HS-27A (cell line): ENCODE measurements at places on chromosomes 16 and 17.

DNA sequence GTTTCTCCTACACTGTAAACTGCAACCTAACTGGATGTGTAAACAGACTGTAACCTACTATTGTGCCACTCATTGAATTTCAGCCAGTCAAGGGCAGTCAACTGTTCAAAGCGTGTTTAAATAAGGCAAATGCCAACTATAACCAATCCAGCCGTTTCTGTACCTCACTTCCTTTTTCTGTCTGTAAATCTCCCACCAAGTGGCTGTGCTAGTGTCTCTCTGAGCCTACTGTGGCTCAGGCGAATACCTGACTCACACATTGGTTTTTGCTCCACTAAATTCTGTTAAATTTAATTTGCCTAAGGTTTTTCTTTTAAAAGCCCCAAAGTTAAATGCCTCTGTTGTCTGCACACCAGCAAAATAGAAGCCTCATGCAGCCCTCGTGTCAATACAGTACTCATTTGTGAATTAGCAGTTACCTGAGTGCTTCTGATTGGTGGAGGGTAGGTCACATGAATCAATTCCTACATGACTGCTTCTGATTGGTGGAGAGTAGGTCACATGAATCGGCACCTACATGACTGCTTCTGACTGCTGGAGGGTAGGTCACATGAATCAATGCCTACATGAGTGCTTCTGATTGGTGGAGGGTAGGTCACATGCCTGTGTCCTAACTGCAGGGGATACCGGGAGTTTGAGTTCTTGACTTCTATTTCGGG, 31.1 kb upstream of the CCR7 start:
- DNase-seq = no peak

DNA sequence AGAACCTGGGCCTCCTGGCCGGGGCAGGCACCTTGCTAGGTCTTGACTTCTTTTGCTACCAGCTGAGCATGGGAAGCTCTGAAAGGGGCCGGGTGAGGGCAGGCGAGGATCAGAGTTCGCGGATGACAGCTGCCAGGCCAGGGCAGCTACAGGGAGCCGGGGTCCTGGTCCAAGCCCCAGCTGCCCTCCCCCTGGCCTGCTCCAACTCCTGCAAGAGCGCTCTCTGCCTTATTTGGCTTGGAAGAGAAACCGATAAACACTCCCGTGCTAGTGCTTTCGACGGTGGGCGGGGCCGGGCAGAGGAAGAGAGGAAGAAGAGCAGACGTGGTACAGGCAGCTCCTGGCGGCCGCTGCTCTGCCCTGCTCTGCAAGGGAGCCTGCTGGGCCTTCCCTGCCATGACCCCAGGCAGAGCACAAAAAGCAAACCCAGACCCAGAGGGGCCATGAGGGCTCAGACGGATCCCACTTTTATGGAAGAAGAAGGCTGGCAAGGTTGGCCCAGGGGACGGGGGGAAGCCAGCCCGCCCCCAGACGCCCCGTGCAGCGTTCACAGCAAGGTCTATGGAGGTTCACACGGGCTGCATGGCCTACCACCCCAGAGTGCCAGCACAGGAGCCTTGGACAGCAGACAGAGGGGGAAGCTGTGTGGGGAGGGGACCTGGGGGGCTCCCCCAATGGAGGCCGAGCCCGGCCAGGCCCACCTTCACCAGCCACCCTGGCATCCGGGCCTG, 25.6 kb downstream of the PIEZO1 start:
- no peak for DNase-seq

DNA sequence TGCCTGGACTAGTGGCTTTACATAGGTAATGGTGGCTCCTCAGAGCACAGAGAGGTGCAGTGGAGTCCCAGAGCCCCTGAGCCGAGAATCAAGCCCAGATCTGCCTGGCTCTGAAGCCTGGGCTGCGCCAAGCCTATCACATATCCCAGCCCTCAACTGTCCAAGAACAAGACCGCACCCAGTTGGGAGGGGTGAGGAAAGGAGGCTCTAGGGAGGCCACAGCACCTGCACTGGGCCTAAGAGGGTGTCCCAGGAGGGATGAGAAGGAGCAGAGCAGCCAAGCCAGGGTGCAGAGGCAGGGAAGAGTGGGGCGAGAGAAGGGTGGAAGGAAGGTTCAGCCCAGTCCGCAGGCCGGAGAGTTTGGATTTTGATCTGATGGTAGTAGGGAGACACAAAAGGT, 941 bp upstream of the RNF112 start:
- no peak for DNase-seq

DNA sequence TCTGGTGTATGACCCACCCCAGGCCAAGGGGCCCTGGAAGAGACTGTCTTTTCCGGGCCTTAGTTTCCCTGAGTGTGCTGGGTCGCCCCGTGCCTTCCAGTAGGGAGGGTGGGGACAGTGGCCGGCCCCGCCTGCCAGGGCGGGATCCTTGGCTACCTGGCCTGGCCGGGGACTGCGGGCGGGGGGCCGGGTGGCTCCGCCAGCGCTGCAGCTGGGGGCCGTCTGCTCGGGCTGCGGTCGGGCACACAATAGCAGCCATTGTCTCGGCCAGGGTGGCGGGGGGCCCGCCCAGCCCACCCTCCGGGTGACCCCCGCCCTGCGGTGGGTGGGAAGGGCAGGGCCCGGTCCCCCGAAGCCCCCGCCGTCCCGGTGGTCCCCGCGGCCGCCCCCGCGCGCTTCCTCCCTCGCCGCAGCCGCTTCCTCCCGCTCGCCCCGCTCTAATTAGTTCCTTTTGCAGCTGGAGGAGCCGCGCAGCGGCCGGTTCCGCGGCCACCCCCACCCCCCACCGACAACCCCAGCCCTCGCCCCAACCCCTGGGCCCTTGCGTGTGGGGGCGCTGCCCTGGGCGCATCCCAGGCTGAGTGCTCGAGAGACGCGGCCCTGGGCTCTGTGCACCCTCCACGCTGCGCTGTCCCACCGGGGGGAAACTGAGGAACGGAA, 11.6 kb downstream of the GLIS2 start:
- DNase-seq = no peak

GRCh38 chr16:56270828-56271227, 79.5 kb downstream of the GNAO1 start:
- DNase-seq = no peak
